Heart left ventricle (tissue), 16 donors: ENCODE measurements at places on chromosomes 1 and 21. TPM values are rescaled to one million over a fixed set of nuclear protein-coding genes. Genes with fewer than 3 reads are reported as not detected.

- no peak for DNase-seq
These were observed 31.6 kb upstream of the ETS2 start for GRCh38 chr21:38774152-38774551.

DNA sequence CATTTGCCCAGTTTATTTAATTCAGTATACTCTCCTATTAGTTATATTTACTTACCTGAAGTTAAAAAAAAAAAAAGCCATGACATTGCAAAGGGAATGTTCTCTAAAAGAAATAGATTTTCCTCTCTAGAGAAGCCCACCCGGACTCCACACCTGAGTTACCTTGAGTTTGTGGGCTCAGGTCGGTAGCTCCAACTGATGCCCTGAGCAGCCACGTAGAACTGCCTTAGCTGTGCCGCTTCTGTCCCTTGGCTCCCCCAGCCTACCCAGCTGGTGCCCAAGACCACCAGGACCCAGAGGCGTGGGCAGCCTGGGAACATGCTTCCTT, 250 bp downstream of the F5 start:
- DNase-seq: no peak

RASSF5 gene
- polyA plus RNA-seq: 1.3 TPM

GRCh38 chr1:83673312-83673711, 325.6 kb downstream of the TTLL7 start:
- DNase-seq: no peak

- DNase-seq: no peak
These were observed 25.9 kb downstream of the SHISA4 start for GRCh38 chr1:201914456-201915235.

INAVA gene
- 0.11 TPM for polyA plus RNA-seq

GRCh38 chr1:246698466-246699094, 25.6 kb upstream of the SCCPDH start:
- no peak for DNase-seq

- DNase-seq: no peak
These were observed 38.0 kb upstream of the ATP1A1 start for GRCh38 chr1:116334868-116335635.

DNA sequence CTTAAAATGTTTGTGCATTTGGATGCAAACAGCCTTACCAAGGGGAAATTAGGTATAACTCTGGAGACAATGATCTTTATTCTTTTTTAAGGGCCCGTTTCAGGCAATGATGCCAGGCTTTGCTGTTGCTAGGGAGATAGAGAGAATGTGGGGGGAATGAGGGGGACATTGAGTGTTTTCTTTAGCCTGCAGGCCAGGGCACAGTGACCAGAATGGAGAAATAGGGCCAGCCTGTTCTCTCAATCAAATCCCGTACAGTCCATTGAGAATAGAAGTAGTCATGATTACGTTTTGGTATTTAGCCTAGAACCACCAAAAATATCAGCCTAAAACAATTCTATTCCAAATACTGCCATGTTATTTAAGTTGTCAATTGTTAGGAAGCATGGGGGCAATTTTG, 49.0 kb downstream of the RGS7 start:
- DNase-seq: no peak

PRMT6 gene
- 3.8 TPM for polyA plus RNA-seq

URB2 gene
- 1.4 TPM for polyA plus RNA-seq

NHLH1 gene
- not detected for polyA plus RNA-seq

- no peak for DNase-seq
These were observed 187.1 kb downstream of the GREM2 start for GRCh38 chr1:240424740-240425464.

GRCh38 chr1:24702511-24703293, 42.5 kb upstream of the CLIC4 start:
- DNase-seq: peak; percentile 65

RPL11 gene
- polyA plus RNA-seq: 2,009 TPM

RXFP4 gene
- polyA plus RNA-seq: 0.07 TPM

RNU1-2 gene
- not detected for polyA plus RNA-seq

ZNF695 gene
- not detected for polyA plus RNA-seq

DNA sequence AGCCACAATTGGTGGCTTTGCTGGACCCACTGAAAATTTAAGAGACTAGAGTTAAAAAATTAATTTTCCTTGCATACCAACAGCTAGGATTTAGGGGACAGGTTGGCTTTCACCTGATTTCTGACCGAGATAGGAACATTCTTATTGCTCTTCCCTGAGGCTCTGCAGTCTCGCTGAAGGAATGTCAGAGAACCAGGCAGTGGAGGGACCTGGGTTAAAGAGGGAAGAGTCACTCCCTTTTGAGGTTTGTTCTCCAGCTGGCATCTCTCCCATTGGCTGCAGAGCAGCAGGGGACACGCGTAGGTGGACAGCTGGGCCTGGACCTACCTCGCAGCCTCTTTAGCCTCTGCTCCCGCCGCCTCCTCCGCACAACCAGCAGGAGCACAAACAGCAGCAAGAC, 207.5 kb downstream of the PCP4 start:
- no peak for DNase-seq

- no peak for DNase-seq
These were observed 363.5 kb upstream of the USP24 start for GRCh38 chr1:55578646-55579045.

DNA sequence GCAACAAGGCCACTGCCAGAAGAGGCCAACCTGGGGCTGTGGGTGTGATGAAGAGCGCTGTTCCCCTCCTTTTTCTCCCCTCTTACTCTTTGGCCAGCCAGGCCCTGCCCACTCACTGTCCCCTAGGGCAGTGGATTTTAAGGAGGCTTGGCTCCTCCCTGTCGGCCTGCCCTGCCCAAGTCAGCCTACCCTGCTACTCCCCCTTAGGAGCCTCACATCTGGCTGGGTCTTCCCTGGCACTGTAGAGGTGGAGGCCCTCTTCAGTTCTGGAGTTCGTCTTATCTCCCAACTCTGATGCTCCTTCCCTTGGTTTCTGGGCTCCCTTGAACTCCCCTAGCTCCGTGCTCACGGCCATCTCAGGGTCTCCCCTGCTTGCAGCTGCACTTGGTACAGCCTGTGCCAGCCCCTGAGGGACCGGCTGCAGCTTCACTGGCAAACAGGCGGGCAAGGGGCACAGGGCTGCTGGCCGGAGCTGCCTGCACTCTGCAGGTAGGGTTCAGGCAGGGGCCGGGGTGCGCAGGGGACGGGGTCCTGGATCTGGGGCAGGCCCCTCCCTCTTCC, 4.0 kb downstream of the AMPD2 start:
- peak; percentile 56 for DNase-seq

B3GALT5 gene
- polyA plus RNA-seq: 0.01 TPM

DNA sequence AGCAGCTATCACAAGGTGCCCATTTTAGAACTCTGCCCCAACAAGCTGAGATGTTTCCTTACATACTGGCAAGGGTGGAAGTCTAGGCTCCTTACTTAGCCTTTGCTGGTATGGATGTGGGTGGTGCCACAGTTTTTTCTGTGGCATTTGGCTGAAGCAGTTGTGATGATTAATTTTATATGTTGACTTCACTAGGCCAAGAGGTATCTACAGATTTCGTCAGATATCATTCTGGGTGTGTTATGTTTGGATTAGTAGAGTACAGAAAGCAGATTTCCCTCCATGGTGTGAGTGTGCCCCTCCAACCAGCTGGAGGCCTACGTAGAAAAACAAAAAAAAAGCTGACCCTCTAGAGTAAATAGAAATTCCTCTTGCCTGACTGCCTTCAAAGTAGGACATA, 317.0 kb downstream of the BARHL2 start:
- no peak for DNase-seq

ASH1L gene
- 9.3 TPM for polyA plus RNA-seq

DNA sequence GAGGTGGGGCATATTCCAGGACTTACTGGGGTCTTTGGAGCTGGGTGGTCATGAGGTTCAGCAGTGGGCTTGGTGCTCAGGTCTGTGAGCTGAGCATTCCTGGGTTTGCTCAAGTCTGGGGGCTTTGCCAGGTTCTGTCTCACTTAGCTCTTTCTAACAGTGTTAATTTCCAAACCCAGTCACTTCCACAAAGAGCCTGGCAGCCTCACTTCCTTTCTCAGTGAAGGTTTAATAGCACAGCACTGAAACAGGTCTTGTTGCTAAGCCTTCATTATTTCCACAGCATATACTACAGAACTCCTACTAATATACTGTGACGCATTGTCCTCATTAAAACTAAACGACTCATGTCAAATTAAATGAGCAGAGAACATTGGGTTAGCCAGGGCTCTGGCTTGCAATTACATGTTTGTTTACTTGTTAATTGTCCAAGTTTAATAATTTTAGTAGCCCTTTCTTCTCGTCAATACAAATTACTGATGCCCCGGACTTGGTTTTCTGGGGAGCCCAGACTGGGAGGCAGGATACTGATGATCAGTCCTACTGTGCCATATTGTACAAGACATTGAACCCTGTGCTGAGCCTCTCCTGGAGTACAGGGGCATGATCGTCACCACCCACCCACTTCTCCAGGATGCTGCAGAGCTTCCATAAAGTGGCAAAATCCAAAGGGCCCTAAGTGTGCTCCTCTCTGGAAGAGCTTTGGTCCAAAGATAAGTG, 170.7 kb downstream of the IER5 start:
- no peak for DNase-seq

OR2G6 gene
- not detected for polyA plus RNA-seq
